Activated T-cell treated with anti-CD3 and anti-CD28 coated beads for 24 hours (primary cell): ENCODE measurements at places on chromosomes 12 and 14.

GRCh38 chr12:2845280-2845679 is 10.4 kb upstream of the NRIP2 start:
- no peak for DNase-seq

GRCh38 chr14:64337888-64338615 is 43.9 kb upstream of the ESR2 start:
- DNase-seq = peak; percentile 22

GRCh38 chr12:27566626-27567025 is 42.6 kb downstream of the PPFIBP1 start:
- no peak for DNase-seq

- DNase-seq = no peak
Observed at GRCh38 chr12:125271892-125272291, 206.7 kb downstream of the AACS start.

GRCh38 chr12:98595243-98595988 is 1.9 kb downstream of the SLC25A3 start:
- DNase-seq = no peak

- no peak for DNase-seq
Observed at GRCh38 chr12:124322271-124322998, 27.5 kb downstream of the RFLNA start.

DNA sequence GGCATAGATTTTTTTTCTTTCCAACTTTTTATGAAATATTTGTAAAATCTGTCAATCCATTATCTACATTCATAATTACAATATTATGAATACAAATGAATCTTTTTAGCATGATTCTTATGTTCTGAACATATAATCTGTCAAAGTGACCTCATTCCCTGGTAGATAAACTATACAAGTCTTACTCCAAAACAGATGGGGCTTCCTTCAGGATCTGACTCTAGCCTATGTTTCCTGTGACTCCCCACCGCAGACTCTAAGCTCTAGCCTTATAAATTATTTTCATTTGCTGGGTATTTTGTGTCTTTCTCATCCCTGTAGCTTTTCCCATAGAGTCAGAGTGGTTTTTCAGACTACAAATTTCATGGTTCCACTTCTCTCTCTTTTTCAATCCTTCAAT is 202.1 kb upstream of the KITLG start:
- no peak for DNase-seq

- DNase-seq = no peak
Observed at GRCh38 chr14:58668848-58669480, 31.2 kb downstream of the DACT1 start.

- no peak for DNase-seq
Observed at GRCh38 chr12:68446384-68446783, 114.2 kb upstream of the MDM1 start.

DNA sequence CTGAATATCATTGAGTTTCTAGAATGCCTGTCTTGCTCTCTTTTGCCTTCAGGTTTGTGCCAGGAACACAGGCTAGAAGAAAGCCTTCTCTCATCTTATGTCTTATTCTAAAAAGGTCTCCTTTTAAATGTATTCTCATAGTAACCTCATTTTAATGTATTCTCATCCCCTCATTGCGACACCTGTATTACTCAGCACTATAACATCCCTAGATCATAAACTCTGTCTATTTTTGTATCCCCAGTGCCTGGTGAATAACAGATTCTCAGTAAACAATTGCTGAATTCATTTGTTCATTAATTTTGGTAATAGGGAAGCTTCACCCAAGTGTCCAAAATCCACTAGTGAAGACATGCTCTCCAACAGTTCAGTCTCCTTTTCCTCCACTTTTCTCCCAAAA is 8.8 kb upstream of the LRRK2 start:
- DNase-seq = no peak

DNA sequence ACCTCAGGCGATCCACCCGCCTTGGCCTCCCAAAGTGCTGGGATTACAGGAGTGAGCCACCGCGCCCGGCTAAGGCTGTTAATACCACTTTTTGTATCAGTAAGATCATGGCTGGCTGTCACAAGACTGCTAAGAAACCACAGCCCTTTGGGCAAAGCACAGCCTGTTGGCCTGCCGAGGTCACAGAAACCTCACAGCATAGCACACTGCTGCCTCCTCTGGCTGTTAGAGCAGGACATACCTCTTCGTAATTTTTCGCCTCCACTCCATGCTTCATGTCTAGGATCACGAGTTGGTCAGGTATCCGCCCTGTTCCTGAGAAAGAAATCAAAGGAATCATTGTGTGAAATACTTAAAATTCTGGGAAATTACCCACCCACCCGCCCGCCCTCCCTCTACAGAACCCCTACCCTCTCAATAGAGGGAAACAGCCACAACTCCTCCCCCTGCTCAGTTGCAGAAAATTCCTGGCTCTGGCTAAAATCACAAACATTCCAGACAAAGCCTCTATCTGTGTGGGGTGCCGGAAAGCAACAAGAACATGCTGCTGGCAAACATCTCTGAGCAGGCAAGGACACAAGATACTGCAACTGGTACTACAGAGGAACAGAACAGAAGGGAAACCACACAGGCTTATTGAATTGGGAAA is 20.7 kb upstream of the NEK9 start:
- DNase-seq = no peak

GRCh38 chr12:94712815-94713515 is 62.6 kb upstream of the TMCC3 start:
- DNase-seq = no peak

- no peak for DNase-seq
Observed at GRCh38 chr12:116529686-116530085, 29.5 kb upstream of the MAP1LC3B2 start.

GRCh38 chr14:36716614-36717184 is 55.0 kb downstream of the PAX9 start:
- no peak for DNase-seq

GRCh38 chr14:76772300-76773187 is 11.3 kb downstream of the VASH1 start:
- no peak for DNase-seq

GRCh38 chr12:114769634-114770033 is 85.7 kb upstream of the TBX3 start:
- no peak for DNase-seq

GRCh38 chr12:91993287-91994017 is 152.2 kb downstream of the BTG1 start:
- DNase-seq = no peak

DNA sequence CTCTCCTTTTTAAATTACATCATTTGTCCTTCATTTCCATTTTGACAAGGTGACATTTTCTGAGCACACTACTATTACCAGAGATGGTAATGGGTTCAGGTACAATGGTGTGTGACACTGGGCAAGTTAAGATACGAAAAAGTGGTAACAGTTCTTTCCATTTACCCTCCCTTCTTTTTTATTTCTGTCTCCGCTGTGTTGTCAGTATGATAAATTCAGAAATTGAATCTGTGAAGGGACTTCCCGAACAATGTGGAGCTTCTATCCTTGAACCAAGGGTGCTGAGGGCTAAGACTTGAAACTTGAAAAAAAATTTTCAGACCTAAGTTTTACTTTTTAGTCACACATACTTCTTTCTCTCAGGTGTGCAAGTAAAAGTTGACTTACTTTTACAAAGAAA is 103.7 kb downstream of the ERC1 start:
- DNase-seq = no peak

DNA sequence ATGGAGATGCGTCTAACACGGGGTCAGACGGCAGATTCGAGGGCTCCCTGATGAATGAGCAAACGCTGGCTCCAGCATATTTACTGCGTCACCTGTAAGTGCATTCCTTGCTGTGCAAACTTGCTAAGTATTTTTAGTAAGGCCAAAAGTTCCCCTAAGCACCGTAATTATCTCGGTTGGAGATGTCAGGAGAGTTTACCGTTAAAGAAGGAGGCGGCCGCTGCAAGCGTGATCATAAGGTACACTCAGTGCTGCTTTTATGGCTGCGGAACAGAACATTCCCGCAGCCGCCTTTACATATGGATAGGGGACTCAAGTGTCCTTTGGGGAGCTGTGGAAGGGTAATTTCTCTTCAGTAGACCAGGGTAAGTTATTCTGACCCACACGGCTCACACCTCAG is 175.6 kb downstream of the GLT1D1 start:
- DNase-seq = no peak

DNA sequence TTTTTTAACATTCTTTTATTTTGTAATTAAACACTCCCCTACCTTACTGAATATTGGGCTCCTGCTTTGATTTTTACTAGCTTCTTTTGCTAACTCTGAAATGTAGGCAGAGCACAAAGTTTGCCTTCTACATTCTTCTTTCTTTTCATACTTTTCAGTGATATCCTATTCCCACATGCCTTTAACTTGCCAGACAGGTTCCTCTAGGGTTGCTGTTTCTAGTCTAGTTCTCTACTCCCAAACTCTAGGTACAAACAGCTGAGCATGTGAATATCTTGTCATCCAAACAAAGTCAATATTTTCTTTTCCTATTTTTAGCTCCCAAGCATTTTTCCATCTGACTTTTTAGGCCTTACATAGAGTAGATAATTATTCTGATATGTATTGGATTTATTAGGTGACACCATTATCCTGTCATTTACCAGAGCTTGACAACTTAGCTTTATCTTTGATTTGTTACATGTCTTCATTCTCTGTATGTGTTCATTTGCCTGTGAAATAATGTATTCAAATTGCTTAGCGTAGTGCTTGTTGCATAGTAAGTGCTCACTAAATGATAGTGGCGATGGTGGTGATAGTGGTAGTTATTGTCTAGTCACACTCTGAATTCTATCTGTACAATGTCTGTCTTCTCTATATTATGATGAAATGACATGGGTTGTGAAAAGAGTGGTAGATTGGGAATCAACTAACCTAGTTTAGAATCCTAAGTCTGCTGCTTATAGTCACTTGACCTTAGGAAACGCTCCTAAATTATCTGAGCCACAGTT is 73.6 kb upstream of the DNM1L start:
- DNase-seq = no peak

- DNase-seq = peak; percentile 44
Observed at GRCh38 chr14:31025367-31026076, at the start of gene AP4S1. AP4S1 (plus strand) TSS chr14:31025649; CDS start chr14:31066197, 40,548 bp downstream.

DNA sequence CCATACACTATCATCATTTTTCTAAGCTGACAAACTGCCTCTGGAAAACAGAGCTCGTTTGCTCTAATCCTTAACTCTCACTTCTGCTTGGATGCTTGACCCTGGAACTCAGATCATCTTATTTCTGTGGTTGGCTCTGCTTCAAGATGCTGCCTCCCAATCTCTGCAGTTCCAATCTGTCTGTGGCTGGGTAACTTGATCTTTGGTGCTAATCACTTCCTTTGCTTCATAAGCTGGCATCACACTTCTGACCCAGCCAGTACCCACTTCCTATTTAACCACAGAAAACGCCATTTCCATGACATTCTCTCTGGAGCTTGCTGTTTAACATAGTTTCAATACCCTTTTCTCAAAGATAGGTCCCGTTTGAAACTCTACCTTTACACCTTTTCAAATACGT is 254.2 kb downstream of the ACSS3 start:
- no peak for DNase-seq

DNA sequence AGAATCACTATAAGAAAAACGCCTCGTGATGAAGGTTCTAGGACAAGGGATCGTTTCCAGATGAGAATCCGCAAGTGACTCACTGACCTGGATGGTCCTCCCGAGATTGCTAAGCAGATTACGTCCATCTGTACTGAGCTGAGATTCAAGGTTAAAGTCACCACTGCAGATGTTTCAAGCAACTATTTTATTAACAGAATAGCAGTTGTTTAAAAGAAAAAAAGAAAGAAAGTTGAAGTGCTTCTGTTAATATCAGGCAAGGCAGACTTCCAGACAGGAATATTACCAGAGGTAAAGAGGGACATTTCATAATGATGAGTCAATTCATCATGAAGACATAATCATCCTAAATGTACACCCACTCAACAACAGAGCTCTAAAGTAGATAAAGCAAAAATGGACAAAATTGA is 17.9 kb downstream of the PXN start:
- DNase-seq = no peak

GRCh38 chr14:58428118-58428683 is 682 bp downstream of the KIAA0586 start:
- no peak for DNase-seq

- no peak for DNase-seq
Observed at GRCh38 chr12:95351748-95352147, 122.2 kb upstream of the METAP2 start.

DNA sequence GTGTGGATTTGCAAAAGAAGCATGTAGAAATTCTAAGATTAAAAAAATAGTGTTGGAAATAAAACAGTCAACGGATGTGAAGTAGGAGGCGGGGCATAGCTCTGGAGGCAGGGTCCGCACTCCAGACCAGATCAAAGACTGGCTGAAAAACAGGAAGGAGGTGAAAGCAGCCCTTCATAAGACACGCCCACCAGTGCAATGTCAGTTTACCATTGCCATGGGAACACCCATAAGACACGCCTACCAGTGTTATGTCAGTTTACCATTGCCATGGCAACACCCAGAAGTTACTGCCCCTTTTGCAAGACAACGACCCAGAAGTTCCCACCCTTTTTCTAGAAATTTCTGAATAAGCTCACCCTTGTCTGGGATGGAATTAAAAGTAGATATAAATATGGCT is 87.1 kb downstream of the FZD10 start:
- no peak for DNase-seq

DNA sequence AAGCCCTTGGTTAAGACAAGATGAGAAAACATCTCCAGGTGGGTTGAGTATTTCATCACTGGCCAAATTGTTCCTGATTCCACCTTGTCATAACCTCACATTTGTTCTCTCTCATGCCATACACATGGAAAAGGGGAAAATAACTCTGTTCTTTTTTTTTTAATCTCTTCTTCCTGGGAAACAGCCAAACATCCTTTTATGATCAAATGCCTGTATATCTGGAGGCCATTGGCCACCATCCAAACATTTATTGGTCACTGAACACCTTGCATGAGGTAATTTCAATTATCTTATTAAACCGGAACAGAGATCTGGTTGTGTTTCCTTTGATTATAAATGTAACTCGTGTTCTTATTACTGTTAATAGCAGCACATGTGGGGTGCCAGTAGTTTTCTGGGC is 469.6 kb downstream of the NPAS3 start:
- DNase-seq = no peak

DNA sequence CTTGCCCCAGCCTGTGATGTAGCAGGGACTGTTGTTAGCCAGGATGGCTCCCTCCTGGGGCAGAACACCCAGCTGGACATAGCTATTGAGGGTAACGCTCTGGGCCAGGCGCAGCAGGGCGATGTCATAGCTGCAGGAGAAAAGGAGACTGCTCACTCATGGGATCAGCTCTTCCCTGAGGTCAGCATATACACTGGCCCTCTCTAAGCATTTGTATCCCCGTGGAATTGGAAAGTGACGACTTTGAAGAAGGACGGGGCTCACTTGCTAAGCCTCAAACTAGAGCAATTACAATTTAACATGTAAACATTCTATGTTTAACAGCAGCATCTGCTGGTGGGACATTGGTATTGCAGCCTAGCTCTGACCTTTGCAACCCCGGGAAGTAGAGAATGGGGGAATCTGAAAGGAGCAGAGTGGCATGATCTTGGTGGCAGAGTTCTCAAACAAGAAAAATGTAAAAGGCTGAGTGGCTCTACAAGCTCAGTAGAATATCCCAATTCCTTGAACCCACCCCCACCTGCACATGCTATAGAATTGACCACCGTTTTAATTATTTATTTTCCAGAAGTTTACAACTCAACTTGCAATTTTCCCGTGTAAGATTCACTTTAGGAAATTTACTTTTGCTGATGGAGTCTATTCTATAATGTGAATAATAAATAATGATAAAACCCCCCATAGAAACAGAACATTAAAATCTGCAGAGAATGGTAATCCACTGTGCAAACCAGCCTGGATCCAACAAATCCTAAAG is 5.0 kb downstream of the CELA1 start:
- peak; percentile 68 for DNase-seq
